ENCODE measurements at places on chromosomes 1 and 21.
A peak's percentile ranks its signal among the peaks of the same experiment; 100 is the strongest.

GRCh38 chr1:185926588-185926987 is 192.4 kb downstream of the HMCN1 start:
- DNase-seq = peak; percentile 72

DNA sequence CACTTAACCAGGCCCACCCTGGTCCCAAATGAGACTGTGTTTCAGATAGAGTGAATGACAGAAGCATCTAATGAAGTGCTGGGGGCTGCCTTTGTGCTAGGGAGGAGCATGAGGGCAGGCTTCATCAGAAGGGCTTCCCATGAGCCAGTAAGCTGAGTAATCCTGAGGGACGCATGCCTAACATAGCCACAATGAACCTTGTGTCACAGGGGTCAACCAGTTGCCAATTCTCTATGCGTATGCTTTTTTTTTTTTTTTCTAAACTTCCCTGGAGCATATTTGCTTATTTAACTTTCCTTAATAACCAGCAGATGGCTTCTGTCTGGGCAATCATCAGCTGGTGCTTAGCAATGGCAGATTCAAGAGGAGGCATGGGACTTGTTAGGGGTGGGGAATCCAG is 25.5 kb upstream of the CYP2J2 start:
- no peak for DNase-seq

DNA sequence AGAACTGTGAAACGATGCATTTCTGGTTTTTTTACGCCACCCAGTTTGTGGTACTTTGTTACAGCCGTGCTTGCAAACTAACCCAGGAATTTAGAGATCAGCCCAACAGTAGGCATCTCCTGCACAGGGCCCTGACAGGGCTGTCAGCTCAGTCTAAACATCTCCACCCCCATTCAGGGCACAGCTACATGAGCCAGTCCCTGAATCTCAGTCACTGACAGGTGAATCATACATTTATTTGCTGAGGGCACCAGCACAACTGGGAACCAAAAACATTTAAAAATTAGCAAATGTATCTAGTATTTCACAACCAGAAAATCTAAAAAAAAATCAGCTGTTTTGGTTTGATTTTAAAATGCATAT is 30.7 kb downstream of the PRDX6 start:
- DNase-seq = no peak

- no peak for DNase-seq
Observed at GRCh38 chr1:61289232-61290098, 207.1 kb downstream of the NFIA start.

DNA sequence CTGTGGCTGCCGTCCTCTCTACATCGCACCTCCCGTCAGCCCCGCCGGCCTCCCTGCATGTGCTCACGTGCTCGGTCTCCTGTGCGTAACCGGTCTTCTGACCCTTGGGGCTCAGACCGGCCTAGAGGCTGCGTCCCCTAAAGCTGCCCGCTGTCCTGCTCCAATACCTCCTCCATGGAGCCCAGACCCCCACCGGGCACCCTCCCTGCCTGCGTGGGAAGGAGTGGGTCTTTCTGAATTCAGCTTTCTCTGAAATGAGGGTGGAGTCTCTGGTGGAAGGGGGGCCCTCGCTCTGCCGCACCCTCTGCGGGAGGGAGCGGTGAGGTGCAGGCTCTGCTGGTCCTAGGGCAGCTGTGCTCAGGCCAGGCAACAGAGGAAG is 18.7 kb upstream of the POFUT2 start:
- DNase-seq = peak; percentile 69

- DNase-seq = no peak
Observed at GRCh38 chr1:9238550-9238949, 4.0 kb downstream of the H6PD start.

DNA sequence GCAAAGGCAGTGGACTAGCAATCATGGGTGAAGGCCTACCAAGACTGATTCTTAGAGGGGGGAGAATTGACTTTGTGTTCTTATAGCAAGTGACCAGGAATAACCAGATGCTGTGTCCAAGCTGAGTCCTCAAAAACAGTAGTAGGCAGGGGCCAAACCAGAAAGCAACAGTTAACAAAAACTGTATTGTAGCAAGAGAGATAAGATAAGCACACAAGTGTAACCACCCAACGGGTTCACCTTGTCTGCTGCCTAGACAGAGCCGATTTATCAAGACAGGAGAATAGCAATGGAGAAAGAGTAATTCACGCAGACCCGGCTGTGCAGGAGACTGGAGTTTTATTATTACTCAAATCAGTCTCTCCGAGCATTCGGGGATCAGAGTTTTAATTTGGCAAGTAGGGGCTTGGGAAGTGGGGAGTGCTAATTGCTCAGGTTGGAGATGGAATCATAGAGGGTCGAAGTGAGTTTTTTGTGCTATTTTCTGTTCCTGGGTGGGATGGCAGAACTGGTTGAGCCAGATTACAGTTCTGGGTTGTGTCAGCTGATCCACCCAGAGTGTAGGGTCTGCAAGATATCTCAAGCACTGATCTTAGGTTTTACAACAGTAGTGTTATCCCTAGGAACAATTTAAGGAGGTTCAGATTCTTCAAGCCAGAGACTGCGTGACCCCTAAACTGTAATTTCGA is 8.3 kb upstream of the CSRP1 start:
- no peak for DNase-seq

- no peak for DNase-seq
Observed at GRCh38 chr1:40036574-40036973, 4.0 kb upstream of the CAP1 start.

GRCh38 chr1:28894785-28895184 is 19.6 kb upstream of the EPB41 start:
- no peak for DNase-seq

- DNase-seq = no peak
Observed at GRCh38 chr1:230123280-230124185, 56.5 kb downstream of the GALNT2 start.

- no peak for DNase-seq
Observed at GRCh38 chr1:52041551-52042185, 8.1 kb upstream of the KTI12 start.

DNA sequence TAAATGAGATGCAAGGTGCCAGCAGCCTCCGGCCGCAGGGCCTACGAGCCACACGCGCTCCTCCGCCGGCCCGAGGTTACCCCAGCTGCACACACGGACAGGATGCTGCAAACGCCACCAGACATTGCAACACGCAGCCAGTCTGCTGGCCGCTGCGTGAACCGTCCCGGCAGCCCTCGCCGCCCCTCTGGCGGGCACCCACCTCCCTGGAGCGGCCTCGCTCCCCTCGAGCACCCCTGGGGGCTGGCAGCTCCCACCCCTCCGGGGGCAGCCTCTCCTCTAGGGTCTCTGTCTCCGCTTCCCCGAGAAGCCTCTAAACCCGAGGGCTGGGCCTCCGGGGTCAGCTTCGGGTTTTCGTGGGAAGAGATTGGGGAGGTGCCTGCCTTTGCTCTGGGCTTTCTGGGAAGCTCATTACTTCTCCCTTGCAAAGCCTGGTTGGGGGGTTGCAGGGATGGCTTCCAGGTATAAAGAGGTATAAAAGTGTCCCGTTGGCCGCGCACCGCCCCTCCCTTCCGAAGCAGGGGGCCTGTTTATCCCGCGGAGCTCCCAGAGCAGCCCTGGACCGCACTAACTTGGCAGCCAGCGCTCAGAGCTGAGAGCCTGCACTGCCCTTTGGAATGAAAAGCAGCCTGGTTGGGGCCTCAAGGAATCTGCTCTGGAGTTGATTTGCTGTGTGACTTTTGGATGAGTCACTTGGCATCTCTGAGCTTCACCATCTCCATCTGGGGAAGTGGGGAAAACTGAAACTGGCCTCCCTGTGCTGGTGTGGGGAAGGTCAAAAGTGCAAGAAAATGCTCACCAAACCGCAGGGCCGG is 21.8 kb downstream of the DHRS3 start:
- DNase-seq = peak; percentile 88

DNA sequence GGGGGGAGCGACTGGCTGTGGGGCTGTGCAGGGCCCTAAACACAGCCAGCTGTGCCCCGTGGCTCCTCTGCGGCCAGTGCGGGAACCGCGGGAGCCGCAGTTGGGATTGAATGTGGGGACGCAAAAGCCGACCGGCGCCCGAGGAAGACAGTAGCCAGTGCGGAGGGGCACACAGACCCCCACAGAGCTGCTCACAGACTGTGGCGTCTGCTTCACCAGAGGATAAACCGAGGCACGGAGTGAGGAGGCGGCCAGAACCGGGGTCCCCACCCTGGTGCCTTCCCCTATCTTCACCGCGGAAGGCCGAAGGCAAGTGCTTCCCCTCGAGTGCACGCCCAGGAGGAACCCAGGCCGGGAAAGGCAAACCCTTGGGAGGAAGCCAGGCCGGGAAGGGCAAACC is 8.7 kb upstream of the TMEM52 start:
- no peak for DNase-seq

GRCh38 chr1:158020886-158021620 is 27.6 kb downstream of the KIRREL1 start:
- no peak for DNase-seq

All from eye (tissue), 1 donor.